ENCODE measurements at places on chromosomes 3 and 15.
A peak's percentile ranks its signal among the peaks of the same experiment; 100 is the strongest.

- no peak for ATAC-seq
Observed at GRCh38 chr3:56864918-56865524, 63.3 kb upstream of the ARHGEF3 start.

- no peak for ATAC-seq
Observed at GRCh38 chr3:115208066-115208750, 61.1 kb upstream of the ZBTB20 start.

DNA sequence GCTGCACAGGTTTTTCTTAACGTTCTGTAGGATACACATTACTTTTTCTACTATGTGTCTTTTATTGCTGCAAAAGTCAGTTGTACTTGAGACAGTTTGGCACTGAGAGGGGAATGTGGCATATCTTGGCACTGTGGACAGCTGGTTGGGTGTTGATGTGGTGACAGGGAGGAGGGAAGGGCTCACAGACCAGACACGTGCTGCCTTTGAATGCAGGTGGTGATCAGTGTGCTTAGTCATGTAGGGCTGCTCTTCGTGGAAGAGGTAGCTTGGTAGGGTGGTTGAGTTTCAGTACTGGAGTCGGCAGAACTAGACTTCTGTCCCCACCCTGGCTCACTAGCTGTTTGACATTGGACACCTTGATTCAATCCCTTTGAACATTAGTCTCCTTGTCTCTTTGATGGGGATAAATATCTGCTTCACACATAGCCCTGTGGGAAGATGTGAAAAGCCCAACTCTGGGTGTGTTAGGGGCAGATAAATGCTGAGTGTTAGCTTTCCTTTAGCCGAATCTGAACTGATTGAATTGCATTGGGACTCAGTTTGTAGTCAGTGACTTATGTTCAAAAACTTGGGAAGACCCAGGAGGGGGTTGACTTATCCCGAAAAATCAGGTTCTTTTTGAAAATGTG is 108.4 kb downstream of the PTPRG start:
- ATAC-seq, result no peak

DNA sequence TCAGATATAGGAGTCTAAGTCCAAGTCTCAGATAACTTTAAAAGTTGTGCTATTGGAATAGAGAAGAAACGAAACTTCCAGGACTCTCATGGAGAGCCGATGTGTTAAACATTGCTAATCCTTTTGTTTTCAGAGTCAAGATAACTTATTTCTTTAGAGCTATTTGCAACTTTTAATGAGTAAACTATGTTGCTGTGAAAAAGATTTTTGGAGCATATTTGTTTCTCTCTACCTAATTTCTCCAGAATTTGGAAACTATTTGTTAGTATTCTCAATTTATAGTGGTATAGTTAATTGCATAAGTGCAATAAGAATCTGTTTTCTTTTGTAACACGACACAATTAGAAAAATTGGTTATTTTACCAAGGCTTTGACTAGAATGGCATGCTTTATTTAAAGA is 588.9 kb downstream of the NTRK3 start:
- ATAC-seq, result no peak

DNA sequence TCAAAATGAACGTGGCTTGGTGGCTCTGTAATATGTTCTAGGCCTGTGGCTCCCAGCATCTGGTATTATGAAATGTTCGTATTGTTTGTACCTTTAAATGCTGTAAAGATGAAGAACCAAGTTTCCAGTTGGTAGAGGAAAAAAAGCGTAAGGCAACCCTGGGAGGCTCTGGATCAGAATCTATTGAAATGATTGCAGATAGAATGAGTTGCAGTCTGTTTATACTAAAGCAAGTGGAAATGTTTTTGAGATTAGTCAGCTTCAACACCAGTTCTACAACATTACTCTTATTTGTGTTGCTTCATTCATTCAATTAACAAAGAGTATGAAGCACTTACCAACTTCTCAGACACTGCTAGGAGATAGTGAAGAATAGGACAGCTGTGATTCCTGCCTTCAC is 5.3 kb downstream of the ARL6IP5 start:
- no peak for ATAC-seq

DNA sequence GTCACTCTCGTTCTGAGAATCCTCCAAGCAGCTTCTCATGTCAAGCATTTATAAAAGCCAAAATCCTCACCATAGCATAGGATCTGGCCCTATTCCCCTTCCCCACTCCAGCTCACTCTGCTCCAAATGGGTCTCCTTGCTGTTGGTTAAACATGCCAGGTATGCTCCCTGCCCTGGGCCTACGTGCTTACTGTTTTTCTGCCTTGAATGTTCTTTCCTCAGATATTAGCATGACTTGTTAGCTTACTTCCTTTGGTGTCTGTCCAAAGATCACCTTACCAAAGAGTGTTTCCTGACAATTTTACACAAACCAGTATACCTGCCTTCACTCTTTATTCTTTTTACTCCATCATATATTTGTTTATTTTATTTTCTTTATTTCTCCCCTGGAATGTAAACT is 33.1 kb upstream of the MYO5C start:
- ATAC-seq, result no peak

DNA sequence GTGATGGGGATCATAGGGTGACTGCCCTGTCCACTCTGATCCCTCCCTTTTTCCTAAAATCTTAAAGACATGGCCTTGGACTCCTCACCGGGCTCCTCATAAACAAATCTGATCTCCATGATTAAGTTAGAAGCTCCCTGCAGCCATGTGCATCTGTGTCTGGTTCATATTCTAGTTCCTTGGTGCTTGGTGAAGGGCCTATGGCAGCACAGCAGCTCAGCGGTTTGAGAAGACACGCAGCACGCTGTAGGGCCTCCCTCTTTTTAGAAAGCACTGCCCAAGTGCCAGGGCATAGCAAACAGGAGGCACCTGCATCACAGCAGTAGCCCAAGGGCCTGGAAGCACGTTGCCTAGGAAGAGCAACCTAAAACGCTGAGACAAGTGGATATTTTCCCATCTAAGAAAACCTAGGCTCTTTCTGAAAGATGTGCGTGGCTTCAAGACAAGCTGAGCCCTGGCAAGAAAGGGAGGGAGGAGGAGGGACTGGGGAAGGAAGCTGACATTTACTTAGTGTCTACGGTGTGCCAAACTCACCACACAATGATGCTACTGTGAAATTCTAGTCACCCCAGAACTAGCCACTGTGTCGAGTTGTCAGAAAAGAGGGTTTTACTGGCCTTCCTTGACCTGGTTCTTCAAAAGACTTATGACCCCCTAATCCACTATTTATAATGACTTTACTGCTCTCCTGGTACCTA is 14.9 kb upstream of the ULK3 start:
- peak; percentile 75 for ATAC-seq

- ATAC-seq, result no peak
Observed at GRCh38 chr3:14640157-14640562, 11.4 kb upstream of the CCDC174 start.

DNA sequence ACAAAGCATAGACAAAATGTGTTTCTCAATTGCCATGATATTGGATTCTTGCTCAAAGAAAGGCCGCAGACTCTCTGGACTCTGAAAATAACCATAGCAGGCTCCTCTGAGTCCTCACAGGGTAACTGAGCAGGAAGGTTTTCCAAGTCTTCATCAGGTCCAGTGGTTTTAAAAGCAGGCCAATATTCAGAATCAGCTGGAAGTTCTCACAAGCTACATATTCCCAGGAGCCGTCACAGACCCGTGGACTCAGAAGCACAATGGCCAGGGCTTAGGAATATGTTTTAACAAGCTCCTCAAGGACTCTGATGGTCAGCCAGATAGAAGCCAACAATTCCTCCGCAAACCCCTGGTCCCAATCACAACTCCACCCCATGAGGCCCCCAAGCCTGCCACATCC is 256.1 kb upstream of the ADAMTS9 start:
- ATAC-seq, result no peak

GRCh38 chr3:122094693-122095092 is 39.5 kb downstream of the CD86 start:
- no peak for ATAC-seq

- ATAC-seq, result no peak
Observed at GRCh38 chr3:152443212-152444023, 174.7 kb downstream of the MBNL1 start.

- no peak for ATAC-seq
Observed at GRCh38 chr3:124221422-124221821, 229.5 kb upstream of the ROPN1 start.

DNA sequence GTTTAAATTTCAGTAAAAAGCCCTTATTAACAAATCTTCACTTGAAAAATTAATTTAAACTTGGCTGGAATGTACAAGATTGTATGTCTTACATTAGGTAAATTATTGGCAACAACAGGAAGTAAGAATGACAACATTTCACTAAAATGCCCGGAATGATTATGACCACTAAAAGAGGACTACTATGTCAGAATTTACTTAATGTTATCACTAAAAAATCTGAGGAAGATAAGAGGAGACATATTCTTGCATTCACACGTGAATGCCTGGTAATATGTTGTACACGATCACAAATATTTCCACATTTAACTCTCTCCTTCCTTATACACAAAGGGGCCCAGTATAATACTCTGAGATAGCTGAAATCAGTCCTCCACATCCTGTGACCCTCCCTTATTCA is 29.7 kb downstream of the VGLL3 start:
- no peak for ATAC-seq

GRCh38 chr15:64843991-64844390 is 2.3 kb downstream of the PLEKHO2 start:
- no peak for ATAC-seq

GRCh38 chr3:38582941-38583645 is 66.4 kb downstream of the SCN5A start:
- ATAC-seq, result no peak

- no peak for ATAC-seq
Observed at GRCh38 chr3:195197765-195198425, 73.1 kb downstream of the XXYLT1 start.

DNA sequence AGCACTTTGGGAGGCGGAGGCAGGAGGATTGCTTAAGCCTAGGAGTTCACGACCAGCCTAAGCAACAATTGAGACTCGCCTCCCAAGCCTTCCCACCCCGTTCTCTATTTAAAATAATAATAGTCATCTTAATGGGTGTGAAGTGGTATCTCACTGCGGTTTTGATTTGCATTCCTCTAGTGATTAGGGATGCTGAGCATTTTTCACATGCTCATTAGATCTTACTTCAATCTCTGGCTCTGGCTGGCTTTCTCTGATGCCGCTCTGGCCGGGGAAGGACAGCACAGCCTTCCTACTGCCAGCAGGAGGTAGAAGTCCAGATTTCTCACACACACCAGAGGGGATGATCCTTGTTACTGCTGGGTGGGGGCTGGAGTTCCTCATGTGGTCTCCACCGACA is 7.4 kb upstream of the EIF4A2 start:
- ATAC-seq, result no peak

- ATAC-seq, result no peak
Observed at GRCh38 chr3:168598250-168598649, 502.5 kb upstream of the GOLIM4 start.

- ATAC-seq, result no peak
Observed at GRCh38 chr3:189516039-189516438, 115.2 kb upstream of the TP63 start.

GRCh38 chr15:23851921-23852320 is 164.8 kb upstream of the NDN start:
- no peak for ATAC-seq

GRCh38 chr3:170002879-170003278 is 34.9 kb upstream of the GPR160 start:
- no peak for ATAC-seq

DNA sequence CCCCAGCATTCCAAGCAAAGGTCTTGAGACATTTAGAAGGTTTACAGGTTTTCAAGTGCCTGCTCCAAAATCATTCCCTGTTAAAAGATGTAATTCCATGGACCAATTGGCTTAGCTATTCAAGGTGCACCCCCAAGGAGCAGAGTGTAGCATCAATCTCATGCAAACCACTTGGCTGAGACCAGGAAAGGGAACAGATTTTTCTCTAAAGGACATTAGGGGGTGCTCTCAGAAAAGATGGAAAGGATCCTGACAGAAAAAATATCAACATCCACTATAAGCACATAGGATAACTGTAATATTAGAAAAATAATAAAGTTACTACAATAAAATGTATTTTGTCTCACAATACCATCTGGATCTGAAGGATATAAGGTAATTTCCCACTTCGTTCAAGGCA is 328.0 kb upstream of the CDIN1 start:
- no peak for ATAC-seq

GRCh38 chr15:62533687-62534086 is 368.6 kb upstream of the C2CD4B start:
- ATAC-seq, result no peak

DNA sequence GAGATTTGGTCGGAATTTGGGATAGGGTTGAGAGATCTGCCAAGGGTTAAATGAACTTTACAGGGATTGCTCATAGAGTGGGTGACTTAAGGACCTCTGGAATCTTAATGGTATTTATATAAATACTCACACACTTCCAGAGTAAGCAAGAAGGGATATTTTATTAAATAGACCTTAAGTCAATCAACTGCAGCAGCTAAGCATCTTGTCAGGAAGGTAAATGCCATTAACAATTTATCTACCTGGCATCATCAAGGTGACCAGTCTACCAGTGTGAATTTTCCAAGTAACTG is 123.9 kb downstream of the FEZF2 start:
- no peak for ATAC-seq

- no peak for ATAC-seq
Observed at GRCh38 chr15:35195649-35196048, 110.6 kb upstream of the NANOGP8 start.

GRCh38 chr3:138935863-138936740 is 10.8 kb downstream of the FOXL2 start:
- peak; percentile 64 for ATAC-seq

Data from activated CD4-positive, CD25-positive, alpha-beta regulatory T cell treated with anti-CD3 and anti-CD28 coated beads, Interleukin-2, amount 50 U/mL, for 24 hours (primary cell).